Kasumi-1 (cell line): ENCODE measurements at places on chromosomes 4 and X.

DNA sequence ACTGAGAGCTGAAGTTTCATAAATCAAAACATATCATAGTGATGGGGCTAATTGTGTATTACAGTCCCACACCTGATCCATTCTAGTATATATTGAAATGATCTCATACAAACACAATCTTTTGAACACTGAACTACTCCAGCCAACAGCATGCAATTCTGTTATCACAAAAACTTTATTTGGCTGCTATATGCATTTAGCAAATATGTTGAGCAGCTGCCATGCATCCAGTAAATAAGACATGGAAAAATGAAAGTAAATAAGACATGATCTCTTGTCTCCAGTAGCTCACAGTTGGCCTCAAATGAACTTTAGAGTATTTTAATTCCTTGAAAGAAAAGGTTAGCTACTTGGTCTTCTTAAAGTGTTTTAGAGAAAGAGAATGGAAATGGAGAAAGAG, 2.1 kb downstream of the AMBN start:
- no peak for DNase-seq

GRCh38 chr4:107815158-107815557, 9.6 kb upstream of the SGMS2 start:
- peak; percentile 90 for DNase-seq

DNA sequence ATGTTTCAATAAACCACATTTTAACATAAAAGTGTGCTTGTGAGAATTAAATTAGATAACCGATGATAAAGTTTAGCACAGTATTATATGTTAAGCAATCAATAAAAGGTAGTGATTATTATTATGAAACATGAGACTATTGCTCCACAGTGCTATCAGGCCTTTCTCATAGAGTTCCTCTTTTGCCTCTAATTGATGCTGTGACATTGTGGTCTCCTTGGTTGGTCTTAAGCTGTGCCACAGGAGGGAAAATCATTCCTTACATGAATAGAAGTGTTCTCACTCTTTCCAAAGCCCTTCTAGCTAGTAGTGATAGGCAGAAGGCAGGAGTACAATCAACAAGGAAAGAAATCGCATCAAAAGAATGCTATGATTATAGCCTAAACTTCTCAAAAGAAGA, 9.2 kb upstream of the PDHA2 start:
- DNase-seq, result peak; percentile 36

DNA sequence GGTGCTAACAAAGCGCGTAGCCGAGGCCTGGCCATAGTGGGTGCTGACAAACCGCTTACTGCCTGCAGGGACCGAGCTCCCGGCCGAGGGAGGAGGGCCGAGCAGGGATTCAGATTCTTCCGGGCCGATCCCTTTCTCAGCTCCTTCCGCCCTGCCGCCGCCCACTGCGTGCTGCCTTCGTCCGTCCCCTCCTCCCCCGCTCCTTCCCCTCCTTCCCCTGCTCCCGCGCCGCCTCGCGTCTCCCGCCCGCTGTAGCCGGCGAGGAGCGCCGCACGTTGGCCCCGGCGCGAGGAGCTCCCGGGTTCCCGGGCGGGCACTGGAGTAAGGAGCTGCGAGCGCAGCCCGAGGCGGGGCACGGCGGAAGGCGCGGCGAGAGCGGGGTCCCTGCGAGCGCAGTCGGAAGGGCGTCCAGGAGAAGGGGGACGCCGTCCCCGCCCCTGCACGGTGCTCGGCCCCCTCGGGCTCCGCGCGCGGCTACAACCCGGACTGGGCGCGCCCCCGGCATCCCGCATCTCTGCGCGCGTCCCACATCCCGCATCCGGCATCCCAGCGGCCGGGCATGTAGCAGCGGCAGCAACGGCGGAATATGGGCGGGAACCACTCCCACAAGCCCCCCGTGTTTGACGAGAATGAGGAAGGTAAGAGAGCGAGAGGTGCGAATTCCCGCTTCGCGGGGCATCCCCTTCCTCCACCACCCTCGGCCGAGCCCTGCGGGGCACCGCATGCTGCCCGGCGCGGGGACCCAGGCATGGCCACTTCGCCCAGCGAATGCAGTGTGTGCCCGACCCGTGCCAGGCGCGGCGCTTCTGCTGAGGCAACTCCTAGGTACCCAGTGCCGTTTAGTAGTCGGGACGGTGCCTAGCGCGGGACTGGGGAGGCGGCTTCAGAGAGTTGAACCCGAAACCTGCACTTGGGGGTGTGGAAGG, at the start of gene STK32B:
Gene STK32B, plus strand, starts transcription at position 203 of the 926 bp plus-strand sequence.
- DNase-seq, result peak; percentile 68

DNA sequence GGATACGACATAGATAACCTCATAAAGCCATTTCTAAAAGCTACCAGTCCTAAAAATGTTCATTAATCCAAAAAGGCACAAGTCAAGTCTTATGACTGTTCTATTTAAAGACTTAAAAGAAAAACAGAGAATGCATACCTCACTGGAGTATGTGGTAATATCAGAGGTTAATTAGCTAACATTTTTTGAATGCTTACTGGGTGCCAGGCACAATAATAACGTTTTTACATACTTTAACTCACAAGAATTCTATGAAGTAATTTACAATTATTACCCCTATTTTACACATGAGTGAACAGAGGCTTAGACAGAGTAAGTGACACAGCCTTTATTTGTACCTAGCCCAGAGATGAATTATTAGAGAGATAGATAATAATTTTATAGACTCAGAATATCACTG, 207.5 kb downstream of the PDGFC start:
- DNase-seq, result no peak

GRCh38 chrX:42992199-42992943, 214.4 kb upstream of the PPP1R2C start:
- no peak for DNase-seq

DNA sequence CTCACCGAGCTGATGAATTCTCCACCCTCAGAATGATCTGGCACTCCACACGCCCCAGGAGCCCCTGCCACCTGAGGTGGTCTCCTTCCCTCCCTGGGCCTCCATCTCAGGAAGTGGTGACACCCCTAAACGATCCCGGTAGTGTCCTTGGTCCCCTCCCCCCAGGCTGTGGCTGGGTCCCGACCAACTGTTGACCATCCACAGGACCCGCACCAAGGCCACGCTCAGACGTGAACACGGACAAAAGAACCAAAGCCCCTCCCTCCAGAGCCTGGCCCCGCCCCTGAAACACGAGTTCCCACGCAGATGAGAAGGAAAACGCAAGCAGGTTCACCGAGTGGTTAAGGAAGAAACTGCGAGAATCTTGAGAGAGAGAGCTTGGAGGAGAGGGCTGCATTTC, 16.6 kb downstream of the LRPAP1 start:
- no peak for DNase-seq

- no peak for DNase-seq
Measured at GRCh38 chr4:132218406-132218805, 930.7 kb upstream of the PCDH10 start.

DNA sequence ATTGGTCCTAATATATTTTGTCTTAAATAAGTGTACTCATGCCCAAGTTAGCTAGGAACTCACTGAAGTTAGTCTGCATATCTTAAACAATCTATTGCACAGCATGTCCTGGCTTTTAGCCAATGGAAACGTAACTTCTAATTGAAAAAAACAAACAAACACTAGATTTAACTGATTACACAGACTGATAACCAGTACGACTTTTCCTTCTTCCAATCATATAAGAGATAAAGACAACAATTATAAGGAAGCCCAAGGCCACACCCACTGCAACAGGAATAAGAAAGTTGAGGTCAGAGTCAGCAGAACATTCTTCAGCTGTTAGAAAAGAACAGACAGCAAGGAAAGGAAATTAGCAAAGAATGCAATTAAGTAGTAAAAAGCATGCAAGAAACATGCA, 40.8 kb downstream of the LAMP2 start:
- no peak for DNase-seq

- DNase-seq, result no peak
Measured at GRCh38 chr4:139853309-139853708, 187.7 kb downstream of the MGST2 start.

DNA sequence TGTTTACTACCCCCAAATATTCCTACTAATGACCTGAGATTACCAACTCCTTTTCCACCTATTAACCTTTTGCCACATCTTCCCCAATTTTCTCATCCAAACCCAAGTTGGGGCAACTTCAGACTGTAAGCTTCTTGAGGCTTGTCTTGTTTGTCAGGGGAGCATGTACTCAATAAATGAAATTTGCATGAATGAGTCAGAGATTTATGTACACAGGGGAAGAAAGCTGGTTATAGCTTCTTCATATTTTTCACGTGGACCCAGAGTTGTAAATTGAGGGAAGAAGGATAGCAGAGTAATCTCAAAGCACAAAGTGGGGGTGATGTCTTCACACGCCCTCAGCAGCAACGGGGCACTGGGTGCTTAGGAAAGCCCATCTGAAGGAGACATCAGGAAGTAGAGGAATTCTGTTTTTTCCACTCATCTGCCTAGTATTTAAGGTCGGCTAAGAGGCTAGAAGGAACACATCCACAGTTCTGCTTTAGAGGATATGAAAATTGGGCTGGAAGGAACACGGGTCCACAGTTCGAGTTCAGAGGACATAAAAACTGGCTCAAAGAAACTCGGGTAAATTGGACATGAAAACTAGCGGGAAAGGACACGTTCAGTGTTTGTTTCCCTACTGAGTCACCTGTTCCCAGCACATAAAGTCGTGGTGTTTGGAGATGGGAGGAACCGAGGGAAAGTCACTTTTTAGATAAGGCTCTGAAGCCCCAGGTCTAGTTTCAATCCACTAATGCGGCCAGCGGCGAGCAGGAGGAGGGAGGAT, 696 bp upstream of the CA5B start:
- DNase-seq, result no peak

GRCh38 chr4:172740434-172740833, 428.2 kb upstream of the GALNT7 start:
- DNase-seq, result no peak

DNA sequence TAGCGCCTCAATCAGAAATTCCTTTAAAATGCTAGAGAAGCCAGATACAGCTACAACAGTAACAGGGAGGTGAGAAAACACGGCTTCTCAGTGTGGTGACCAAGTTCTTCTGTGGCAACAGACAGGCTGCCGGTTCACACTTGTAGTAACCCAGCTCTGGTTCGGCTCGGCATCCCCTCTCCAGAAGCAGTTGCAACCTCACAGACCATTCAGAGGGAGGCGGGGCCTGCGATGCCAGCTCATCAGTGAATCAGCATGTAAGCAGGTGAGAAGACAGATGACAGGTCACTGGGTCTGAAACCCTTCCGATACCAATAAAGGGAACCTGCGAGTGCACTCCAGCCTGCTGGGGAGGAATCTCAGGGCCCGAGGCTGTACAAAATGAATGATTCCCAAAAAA, 251.0 kb downstream of the KCNIP4 start:
- no peak for DNase-seq

- DNase-seq, result no peak
Measured at GRCh38 chr4:82770607-82771006, 28.0 kb downstream of the SCD5 start.

DNA sequence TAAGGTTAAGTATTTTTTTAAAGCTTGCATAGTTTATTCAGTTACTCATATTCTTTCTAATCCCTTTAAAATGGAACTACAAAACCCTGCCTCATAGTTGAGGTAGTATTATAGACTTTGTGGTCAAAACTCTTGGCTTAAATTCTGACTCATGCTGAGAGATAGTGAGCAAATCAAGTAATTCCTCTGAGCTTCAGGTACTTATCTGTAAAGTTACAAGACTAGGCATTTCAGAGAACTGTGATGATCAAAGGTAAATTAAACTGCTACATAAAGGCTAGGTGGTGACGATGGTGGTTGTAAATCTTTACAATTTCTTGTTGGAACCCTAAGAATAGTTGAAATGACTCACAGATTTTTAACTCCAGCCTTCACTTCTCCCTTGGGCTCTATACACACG, 3.2 kb upstream of the CLOCK start:
- no peak for DNase-seq

- no peak for DNase-seq
Measured at GRCh38 chr4:158836828-158837449, 68.1 kb downstream of the FNIP2 start.

- DNase-seq, result no peak
Measured at GRCh38 chr4:112516066-112516470, at the start of gene NEUROG2. TSS of gene NEUROG2 (minus strand) at chr4:112516180. CDS start at chr4:112515475, 705 bp downstream.

GRCh38 chr4:82515705-82516104, 46.1 kb downstream of the TMEM150C start:
- no peak for DNase-seq

DNA sequence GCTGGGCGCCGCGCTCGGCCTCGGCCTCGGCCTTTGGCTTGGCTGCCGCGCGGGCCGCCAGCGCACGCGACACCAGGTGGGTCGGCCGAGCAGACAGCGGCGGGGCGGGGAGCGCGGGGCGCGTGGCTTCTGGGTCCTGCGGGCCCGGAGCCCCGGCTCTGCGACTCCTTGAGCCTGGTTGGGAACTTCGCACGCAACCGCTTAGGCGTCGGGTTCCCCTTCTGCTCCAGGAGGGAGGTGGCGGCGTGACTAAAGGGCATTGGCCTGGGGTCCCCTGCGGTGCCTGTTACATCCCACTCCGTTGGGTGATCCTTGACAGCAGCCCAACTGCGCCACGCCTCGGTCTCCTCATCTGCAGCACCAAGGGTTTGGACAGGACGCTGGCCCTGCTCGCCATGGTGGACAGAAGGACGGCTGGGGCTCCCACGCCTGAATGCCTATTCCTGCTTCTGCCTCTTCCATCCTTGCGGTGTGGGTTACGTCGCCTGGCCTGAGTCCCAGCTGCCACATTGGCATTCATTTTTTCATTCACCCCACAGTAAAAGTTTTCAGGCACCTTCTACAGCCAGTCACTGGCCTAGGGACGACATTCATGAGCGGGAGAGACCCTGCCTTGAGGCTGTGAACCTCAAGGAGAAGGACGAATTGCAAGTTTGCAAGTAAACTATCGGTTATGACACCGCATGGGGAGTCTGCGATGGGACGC, 631 bp downstream of the EVC start:
- DNase-seq, result peak; percentile 19

- DNase-seq, result no peak
Measured at GRCh38 chr4:67614186-67614585, 55.7 kb downstream of the STAP1 start.

DNA sequence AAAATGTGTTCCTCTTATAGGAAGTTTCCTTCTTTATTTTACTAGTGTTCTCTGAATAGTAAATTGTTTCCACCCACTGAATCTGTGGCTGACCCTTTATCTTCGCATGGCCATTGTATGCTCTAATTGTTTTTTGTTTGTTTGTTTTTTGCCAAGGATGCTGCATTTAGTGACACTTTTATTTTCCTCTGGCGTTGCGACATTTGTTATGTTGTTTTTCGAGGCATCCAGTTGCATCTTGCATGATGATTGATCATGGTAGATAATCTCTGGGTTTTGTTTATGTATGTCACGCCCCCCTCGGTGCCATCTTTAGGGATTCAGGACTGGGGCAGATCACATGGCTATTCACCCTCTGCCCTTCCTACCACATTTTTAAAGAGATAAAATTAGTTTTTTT, 2.2 kb downstream of the NMU start:
- no peak for DNase-seq

DNA sequence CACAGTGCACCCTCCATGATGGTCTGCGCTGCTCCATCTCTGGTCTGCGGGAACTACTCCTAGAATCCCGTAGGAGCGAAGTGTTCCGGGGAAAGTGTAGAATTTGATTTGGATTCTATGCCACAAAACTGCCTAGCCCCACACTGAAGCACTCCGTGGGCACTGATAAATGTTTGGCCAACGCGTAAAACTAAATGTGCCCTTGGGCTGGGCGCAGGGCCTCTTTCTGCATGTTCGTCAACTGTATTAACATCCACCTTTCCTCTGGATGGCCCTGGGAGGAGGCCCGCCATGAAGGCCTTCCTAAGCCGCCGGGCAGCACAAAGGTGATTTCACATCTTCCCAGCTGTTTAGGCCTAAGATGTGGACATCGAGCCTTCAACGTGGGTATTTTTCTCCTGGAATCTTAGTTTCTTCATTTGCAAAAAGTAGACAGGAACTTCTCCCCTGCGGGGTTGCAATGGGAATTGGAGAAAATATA, 2.6 kb downstream of the MSX1 start:
- DNase-seq, result no peak

- no peak for DNase-seq
Measured at GRCh38 chrX:112935029-112935428, 94.4 kb upstream of the AMOT start.
